Caco-2 (cell line): ENCODE measurements at places on chromosomes 2 and 18. TPM values are rescaled to one million over a fixed set of nuclear protein-coding genes. Genes with fewer than 3 reads are reported as not detected.
A peak's percentile ranks its signal among the peaks of the same experiment; 100 is the strongest.

DNA sequence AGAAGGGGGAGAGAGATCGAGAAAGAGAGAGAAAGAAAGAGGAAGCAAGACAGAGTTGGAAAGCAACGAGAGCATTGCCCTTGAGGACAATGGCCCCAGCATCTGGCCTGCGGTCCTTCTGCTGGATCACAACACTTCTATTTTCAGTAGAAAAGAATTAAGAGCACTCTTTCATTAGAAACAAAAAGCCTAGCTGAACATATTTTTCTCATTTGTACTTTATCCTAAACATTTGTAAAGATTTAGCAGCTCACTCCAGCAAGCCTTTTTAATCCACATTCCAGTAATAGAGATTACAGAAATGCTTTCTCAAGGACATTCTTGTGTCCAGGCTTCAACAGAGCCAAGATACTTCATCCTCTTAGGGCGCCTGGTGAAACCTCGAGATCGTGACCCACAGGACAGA lies 31.6 kb upstream of the AFF3 start:
- H3K27me3 ChIP-seq: no peaks in the 10 kb centered on the region
- no peak for DNase-seq
- no peaks in the 10 kb centered on the region for H3K36me3 ChIP-seq
- H3K27ac ChIP-seq: no peak overlapping the region
- no peaks in the 10 kb centered on the region for H3K4me1 ChIP-seq

- no peak overlapping the region for H3K27ac ChIP-seq
- H3K27me3 ChIP-seq: no peaks in the 10 kb centered on the region
- no peaks in the 10 kb centered on the region for H3K36me3 ChIP-seq
- no peaks in the 10 kb centered on the region for H3K4me1 ChIP-seq
- no peak overlapping the region for H3K4me3 ChIP-seq
- DNase-seq: no peak
Observed at GRCh38 chr2:151842830-151843690, 14.8 kb upstream of the ARL5A start.

DNA sequence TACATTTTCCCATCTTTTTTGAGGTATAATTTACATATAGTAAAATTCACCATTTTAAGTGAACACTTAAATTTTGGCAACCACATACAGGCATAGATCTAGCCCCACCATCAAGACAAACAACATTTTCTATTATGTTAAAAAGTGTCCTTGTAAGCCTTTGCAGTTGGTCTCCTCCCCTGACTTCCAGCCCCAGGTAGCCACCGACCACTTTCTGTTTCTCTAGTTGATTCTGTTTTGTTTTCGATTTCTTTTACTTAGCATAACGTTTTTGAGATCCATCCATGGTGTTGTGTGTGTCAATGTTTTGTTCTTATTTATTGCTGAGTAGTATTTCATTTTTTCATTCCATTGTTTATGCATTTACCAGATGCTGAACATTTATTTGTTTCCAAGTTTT lies 135.5 kb upstream of the FOSL2 start:
- H3K27me3 ChIP-seq: no peaks in the 10 kb centered on the region
- DNase-seq: no peak
- H3K4me1 ChIP-seq: no peaks in the 10 kb centered on the region
- peak overlapping the region; percentile 25 for H3K27ac ChIP-seq
- H3K36me3 ChIP-seq: no peaks in the 10 kb centered on the region

The LIMS1 gene
- total RNA-seq: 67.2 and 75.2 TPM in 2 replicates

The ARHGAP15 gene
- total RNA-seq: not detected in 2 replicates

- H3K36me3 ChIP-seq: no peaks in the 10 kb centered on the region
- peak; percentile 47 for DNase-seq
- H3K4me1 ChIP-seq: no peaks in the 10 kb centered on the region
- H3K4me3 ChIP-seq: no peak overlapping the region
- H3K27ac ChIP-seq: no peak overlapping the region
- H3K27me3 ChIP-seq: no peaks in the 10 kb centered on the region
Observed at GRCh38 chr2:182649316-182649715, 66.7 kb upstream of the DNAJC10 start.

GRCh38 chr2:40039549-40039948 lies 260.5 kb upstream of the THUMPD2 start:
- no peaks in the 10 kb centered on the region for H3K27me3 ChIP-seq
- H3K36me3 ChIP-seq: no peaks in the 10 kb centered on the region
- H3K4me1 ChIP-seq: no peaks in the 10 kb centered on the region

GRCh38 chr2:151020411-151020810 lies 241.3 kb downstream of the RBM43 start:
- no peak for DNase-seq
- no peaks in the 10 kb centered on the region for H3K4me1 ChIP-seq
- peaks cover 1% of the 10 kb centered on the region for H3K27me3 ChIP-seq
- H3K36me3 ChIP-seq: no peaks in the 10 kb centered on the region
- H3K4me3 ChIP-seq: no peak overlapping the region

GRCh38 chr2:156435396-156435717 lies 822 bp upstream of the GPD2 start:
- no peaks in the 10 kb centered on the region for H3K27me3 ChIP-seq
- H3K4me1 ChIP-seq: peaks cover 33% of the 10 kb centered on the region
- no peak for DNase-seq
- H3K36me3 ChIP-seq: no peaks in the 10 kb centered on the region
- H3K4me3 ChIP-seq: peak overlapping the region; percentile 48
- H3K27ac ChIP-seq: peak overlapping the region; percentile 83

The GALR1 gene
- not detected in 2 replicates for total RNA-seq

GRCh38 chr2:70871398-70872211 lies 36.0 kb upstream of the CD207 start:
- DNase-seq: peak; percentile 86
- H3K4me3 ChIP-seq: no peak overlapping the region
- H3K36me3 ChIP-seq: no peaks in the 10 kb centered on the region
- no peak overlapping the region for H3K27ac ChIP-seq

- H3K27me3 ChIP-seq: no peaks in the 10 kb centered on the region
- H3K36me3 ChIP-seq: no peaks in the 10 kb centered on the region
- no peaks in the 10 kb centered on the region for H3K4me1 ChIP-seq
- no peak overlapping the region for H3K4me3 ChIP-seq
Observed at GRCh38 chr2:54429054-54429453, 27.1 kb upstream of the SPTBN1 start.

The TBR1 gene
- total RNA-seq: 0.07 and 0.11 TPM in 2 replicates

The MOCOS gene
- 4.1 and 5.5 TPM in 2 replicates for total RNA-seq

The CCDC68 gene
- 6.9 and 7.6 TPM in 2 replicates for total RNA-seq

DNA sequence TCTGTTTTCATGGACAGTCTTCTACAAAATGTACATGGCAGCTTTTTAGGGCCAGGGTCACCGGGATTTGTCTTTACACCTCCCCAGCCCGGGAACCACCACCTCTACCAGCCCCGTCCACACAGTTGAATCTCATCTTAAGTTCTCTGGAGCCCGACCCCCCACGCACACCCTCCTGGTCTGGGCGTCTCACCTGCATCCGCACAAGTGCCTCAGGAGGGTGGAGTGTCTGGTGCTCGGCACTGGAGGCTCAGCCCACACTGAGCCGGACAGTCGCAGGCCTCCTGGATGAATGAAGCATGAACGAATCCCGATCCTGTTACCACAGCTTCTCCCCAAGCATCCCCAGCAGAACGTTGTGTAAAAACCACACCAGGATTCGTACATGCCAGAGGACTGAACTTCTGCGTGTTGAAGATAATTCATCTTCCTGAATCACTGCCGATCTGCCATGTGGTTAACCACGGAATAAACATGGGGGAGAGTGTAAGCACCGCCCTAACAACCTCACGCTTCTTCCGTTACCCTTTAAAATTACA lies 162.0 kb downstream of the RTP5 start:
- no peak for DNase-seq
- no peak overlapping the region for H3K27ac ChIP-seq
- no peaks in the 10 kb centered on the region for H3K4me1 ChIP-seq
- H3K27me3 ChIP-seq: no peaks in the 10 kb centered on the region; the same call in 1 of the 2 replicates
- H3K4me3 ChIP-seq: no peak overlapping the region

DNA sequence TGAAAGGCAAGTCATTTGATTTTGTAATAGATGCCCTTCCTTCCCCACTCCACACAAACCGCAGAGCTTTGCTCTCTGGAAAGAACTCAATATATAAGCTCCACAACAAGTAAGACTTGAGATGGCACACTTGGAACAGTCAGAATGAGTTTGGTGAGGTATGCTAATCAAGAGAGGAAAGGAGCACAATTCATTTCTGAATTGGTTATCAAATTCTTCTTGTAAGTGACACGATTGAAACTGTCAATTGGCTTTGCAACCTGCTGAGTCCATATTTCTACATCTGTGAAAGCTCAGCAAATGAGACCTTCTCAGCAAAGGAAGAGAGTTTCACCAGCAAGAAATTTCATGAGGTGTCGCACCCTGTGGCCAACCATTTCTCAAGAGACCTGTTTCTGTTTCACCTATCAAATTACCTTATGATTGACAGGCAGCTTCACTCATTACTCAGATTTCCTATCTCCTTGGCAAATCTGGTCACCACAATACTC lies 19.1 kb downstream of the CTLA4 start:
- H3K27me3 ChIP-seq: no peaks in the 10 kb centered on the region
- H3K27ac ChIP-seq: no peak overlapping the region
- DNase-seq: no peak
- no peaks in the 10 kb centered on the region for H3K4me1 ChIP-seq
- H3K4me3 ChIP-seq: no peak overlapping the region

DNA sequence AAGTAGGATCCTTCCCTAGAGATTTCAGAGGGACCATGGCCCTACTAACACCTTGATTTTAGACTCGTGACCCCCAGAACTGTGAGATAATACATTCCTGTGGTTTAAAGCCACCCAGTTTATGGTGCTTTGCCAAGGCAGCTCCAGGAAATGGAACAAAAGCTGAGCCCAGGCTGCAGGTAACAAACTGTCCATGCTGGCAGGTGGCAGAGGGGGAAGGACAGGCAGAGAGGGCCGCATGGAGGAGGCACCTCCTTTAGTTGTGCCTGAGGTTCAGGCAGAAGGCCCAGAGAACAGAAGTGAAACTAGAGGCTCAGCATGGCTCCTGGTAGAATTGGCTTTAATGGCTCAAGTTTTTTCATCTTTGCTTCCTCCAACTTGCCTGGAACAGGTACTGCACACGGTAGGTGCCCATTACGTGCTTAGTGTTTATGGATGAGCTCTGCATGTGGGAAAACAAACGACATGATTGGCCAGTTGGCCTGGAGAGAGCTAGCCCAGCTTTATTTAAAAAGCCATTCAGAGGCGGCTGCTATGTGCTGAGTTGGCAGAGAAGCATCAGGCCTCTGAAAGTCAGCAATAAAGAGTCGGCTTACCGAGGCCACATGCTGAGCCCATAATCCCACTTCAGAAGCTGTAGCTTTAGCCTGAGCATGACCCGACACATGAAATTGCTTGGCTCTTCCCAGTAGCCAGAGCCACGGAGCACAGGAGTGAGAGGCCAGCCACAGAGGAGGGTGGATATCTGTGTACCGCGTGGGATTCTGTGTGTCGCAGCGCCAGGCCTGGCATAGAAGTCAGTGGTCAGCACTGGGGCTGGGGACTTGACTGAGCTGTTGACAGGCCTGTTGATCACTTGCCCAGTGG lies 36.5 kb downstream of the HS1BP3 start:
- H3K4me3 ChIP-seq: no peak overlapping the region
- H3K36me3 ChIP-seq: no peaks in the 10 kb centered on the region
- no peak overlapping the region for H3K27ac ChIP-seq

GRCh38 chr2:42905341-42906110 lies 113.1 kb upstream of the HAAO start:
- H3K4me3 ChIP-seq: no peak overlapping the region
- DNase-seq: no peak
- H3K4me1 ChIP-seq: peaks cover 10% of the 10 kb centered on the region
- no peak overlapping the region for H3K27ac ChIP-seq

GRCh38 chr2:228067309-228067708 lies 114.2 kb downstream of the SPHKAP start:
- no peak overlapping the region for H3K4me3 ChIP-seq
- H3K27me3 ChIP-seq: no peaks in the 10 kb centered on the region
- H3K4me1 ChIP-seq: no peaks in the 10 kb centered on the region
- DNase-seq: no peak
- H3K36me3 ChIP-seq: no peaks in the 10 kb centered on the region
- no peak overlapping the region for H3K27ac ChIP-seq

- DNase-seq: no peak
- no peaks in the 10 kb centered on the region for H3K27me3 ChIP-seq
- H3K27ac ChIP-seq: no peak overlapping the region
- H3K36me3 ChIP-seq: no peaks in the 10 kb centered on the region
- H3K4me1 ChIP-seq: no peaks in the 10 kb centered on the region
- H3K4me3 ChIP-seq: no peak overlapping the region
Observed at GRCh38 chr2:192126912-192127311, 67.8 kb downstream of the TMEFF2 start.

DNA sequence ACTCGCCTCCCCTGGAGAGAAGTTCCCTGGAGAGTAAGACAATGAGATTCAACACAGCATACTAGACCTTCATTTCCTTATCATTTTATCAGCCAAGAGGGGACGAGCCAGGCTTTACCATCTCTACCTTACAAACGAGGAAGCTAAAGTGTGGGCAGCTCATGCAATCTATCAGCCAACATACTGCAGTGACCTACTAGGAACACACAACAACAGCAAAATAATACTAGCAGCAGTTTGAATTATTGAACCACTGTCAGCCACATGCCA lies 60.0 kb upstream of the TEX51 start:
- H3K36me3 ChIP-seq: no peaks in the 10 kb centered on the region
- DNase-seq: no peak
- H3K4me1 ChIP-seq: no peaks in the 10 kb centered on the region
- no peak overlapping the region for H3K4me3 ChIP-seq

DNA sequence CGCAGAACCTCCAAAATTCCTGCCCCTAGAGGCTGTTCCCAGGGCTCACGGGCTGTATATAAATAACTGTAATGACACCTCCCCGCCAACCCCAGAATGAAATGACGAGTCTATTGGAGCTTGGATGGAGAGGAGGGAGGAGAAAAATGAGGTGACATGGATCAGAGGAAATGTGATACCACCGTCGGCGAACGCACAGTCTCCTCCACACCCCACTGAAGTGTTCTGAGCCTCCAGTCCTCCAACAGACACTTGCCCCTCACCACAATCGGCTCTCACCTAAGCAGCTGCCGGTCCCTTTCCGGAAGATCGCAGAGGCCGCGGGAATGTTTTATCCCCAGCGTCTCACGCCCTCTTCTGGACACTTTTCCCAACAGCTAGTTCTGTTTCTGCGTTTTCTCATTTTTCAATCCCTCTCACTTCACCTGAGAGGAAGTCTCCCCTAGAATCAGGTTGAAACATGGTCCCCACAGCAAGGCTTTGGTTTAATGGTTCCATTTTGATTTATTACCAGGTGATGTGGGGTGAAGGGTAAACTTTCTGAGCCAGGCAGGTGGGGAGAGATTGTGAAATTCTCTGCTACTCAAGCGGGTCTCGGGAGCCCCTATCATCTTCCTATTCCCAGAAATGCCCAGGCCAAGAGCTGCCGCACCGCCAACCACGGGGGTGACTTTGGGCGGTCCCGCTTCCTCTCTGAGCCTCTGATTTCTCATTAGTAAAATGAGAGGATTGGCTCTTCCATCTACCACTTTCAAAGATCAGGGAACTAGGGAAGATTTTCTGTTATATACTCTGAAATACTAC lies 9.1 kb upstream of the MYO5B start:
- H3K27me3 ChIP-seq: no peaks in the 10 kb centered on the region
- H3K4me1 ChIP-seq: no peaks in the 10 kb centered on the region
- no peak overlapping the region for H3K4me3 ChIP-seq
- no peaks in the 10 kb centered on the region for H3K36me3 ChIP-seq

- no peaks in the 10 kb centered on the region for H3K4me1 ChIP-seq
- DNase-seq: no peak
- H3K36me3 ChIP-seq: no peaks in the 10 kb centered on the region
- no peak overlapping the region for H3K27ac ChIP-seq
- H3K4me3 ChIP-seq: no peak overlapping the region
Observed at GRCh38 chr2:214311931-214312749, 98.7 kb upstream of the VWC2L start.

The FAM228A gene
- total RNA-seq: not detected in 2 replicates
